Activated CD8-positive, alpha-beta T cell treated with anti-CD3 and anti-CD28 coated beads for 36 hours (primary cell): ENCODE measurements at places on chromosomes 5 and 9. TPM values are rescaled to one million over a fixed set of nuclear protein-coding genes. Genes with fewer than 3 reads are reported as not detected.
A peak's percentile ranks its signal among the peaks of the same experiment; 100 is the strongest.

Gene CARTPT
- not detected for total RNA-seq

GRCh38 chr5:88660264-88660946, 222.6 kb downstream of the MEF2C start:
- peak overlapping the region; percentile 2 for H3K4me3 ChIP-seq
- peaks cover 12% of the 10 kb centered on the region for H3K4me1 ChIP-seq
- H3K27me3 ChIP-seq, result peaks cover 57% of the 10 kb centered on the region
- peak; percentile 45 for DNase-seq
- H3K27ac ChIP-seq, result no peak overlapping the region

Gene ENTPD2
- not detected for total RNA-seq

Gene ASS1
- 9.8 TPM for total RNA-seq

DNA sequence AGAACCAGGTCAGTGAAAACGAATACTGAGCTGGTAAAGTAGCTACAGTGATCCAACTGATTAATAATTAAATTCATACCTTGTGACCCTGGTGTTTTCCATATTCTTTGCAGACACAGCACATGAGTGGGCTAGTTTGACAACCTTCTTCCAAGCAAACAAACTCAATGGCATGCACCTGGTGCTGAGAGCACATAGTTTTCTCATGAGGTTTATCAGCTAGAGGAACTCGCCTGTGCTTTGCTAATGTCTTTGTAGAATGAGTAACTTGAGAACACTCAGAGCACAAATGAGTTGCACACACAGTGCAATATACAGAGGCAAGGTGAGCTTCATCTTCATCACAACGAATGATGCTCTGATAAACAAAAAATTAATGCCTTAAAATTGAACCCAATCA, 12.6 kb downstream of the TRIM23 start:
- H3K27me3 ChIP-seq, result no peaks in the 10 kb centered on the region
- H3K27ac ChIP-seq, result no peak overlapping the region
- no peak for DNase-seq

- H3K4me1 ChIP-seq, result no peaks in the 10 kb centered on the region
- H3K27me3 ChIP-seq, result no peaks in the 10 kb centered on the region
- no peak for DNase-seq
- no peak overlapping the region for H3K27ac ChIP-seq
- H3K36me3 ChIP-seq, result no peaks in the 10 kb centered on the region
- H3K4me3 ChIP-seq, result no peak overlapping the region
These were observed 197.5 kb downstream of the NPR3 start for GRCh38 chr5:32908641-32909040.

- no peaks in the 10 kb centered on the region for H3K36me3 ChIP-seq
- H3K4me3 ChIP-seq, result no peak overlapping the region
- DNase-seq, result peak; percentile 52
- H3K4me1 ChIP-seq, result peaks cover 10% of the 10 kb centered on the region
These were observed 23.2 kb downstream of the HK3 start for GRCh38 chr5:176875783-176876505.

- no peaks in the 10 kb centered on the region for H3K4me1 ChIP-seq
- H3K36me3 ChIP-seq, result no peaks in the 10 kb centered on the region
- no peak for DNase-seq
- H3K4me3 ChIP-seq, result no peak overlapping the region
- H3K27ac ChIP-seq, result no peak overlapping the region
These were observed 42.9 kb downstream of the FGF18 start for GRCh38 chr5:171462136-171462927.

Gene GGTA1
- total RNA-seq, result not detected

Gene TRIM36
- total RNA-seq, result 0.72 TPM

- H3K4me1 ChIP-seq, result no peaks in the 10 kb centered on the region
- no peak overlapping the region for H3K4me3 ChIP-seq
- H3K27me3 ChIP-seq, result peaks cover 1% of the 10 kb centered on the region
- DNase-seq, result no peak
- H3K36me3 ChIP-seq, result no peaks in the 10 kb centered on the region
- H3K27ac ChIP-seq, result no peak overlapping the region
These were observed 50.0 kb upstream of the SH3GL2 start for GRCh38 chr9:17528859-17529258.
